ENCODE measurements at places on chromosomes 5 and 9. TPM values are rescaled to one million over a fixed set of nuclear protein-coding genes. Genes with fewer than 3 reads are reported as not detected.

DNA sequence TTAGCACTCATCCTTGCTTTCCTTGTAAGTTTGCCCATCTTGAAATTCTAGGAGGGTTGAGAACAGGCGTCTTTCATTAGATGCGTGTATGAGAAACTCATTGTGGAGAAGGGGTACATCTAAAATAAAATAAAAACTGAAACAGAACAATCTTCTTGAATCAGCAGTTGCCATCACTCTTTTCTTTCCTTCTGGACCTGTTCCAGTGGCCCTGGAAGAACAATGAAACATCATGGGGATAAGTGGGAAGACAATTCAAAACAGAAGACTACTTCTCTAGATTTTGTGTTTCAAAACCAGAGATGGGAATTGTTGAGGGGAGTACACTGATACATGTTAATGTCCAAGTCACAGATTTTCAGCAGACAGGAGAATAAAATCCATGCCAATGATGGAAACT lies 59.9 kb downstream of the SLC1A3 start:
- DNase-seq, result no peak

- DNase-seq, result peak; percentile 36
Measured at GRCh38 chr5:150079909-150080461, 6.4 kb downstream of the CSF1R start.

PITX1 gene
- total RNA-seq, result 0.40 TPM

FOXD4 gene
- not detected for total RNA-seq

ADRA1B gene
- total RNA-seq, result 12.0 TPM

DNA sequence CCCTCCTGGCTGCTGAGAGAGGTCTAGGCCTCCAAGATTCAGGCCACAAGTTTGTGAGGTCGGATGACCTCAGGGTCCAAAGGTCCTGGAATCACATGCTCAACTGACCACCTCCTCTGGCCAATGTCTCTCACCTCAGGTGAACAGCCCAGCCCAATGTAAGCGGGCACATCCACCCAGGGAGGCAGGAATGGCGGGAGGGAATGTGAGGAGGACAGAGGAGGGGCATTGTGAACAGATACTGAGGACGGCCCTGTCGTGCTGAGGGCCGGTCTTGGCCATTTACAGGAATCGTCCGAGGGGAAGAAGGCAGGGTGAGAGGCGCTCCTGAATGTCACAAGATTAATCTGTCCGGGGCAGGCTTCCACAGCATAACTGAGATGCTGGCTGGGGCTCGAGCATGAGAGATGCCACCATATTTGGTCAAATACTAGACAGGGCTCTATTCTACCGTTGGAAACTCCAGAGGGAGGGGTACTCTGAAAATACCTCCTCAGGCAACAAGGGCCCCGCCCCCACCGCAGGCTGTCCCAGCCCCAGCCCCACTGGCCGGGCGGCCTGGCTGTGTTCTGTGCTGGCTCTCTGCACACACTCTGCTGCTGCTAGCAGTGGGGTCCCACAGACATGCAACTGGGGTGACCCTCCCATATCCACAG lies 1.5 kb upstream of the IL17B start:
- no peak for DNase-seq

DNA sequence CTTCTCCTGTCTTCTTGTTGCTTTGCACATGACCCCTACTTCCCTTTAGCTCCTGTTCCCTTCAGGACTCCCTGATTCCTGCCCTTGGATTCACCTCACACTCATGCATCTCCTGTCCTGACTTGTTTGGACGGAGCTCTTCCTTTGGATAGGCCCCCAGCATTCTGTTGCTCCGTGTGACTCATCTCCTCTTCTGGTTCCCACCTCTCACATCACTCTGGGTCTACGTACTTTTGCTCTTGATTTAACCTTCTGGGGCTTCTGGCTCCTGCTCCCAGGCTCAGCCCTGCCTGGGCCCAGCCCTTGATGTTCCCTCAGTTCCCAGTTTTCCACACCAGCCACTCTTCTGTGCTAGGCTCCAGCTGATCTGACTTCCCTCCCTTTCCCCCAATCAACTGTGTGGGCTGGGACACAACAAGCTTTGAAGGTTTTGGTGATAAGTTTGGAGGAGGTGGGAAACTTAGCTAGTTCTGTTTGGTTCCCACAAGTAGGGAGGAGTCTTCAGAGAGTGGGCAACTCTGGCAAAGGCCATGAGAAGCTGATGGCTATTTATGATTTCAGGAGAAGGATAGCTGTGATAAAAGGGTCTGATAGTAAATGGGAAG lies 331.5 kb downstream of the ARHGEF28 start:
- DNase-seq, result no peak

MAMDC2 gene
- 0.48 TPM for total RNA-seq

LMX1B gene
- not detected for total RNA-seq

Data from left lobe of liver (tissue), 2 donors.